Liver (tissue), 10 donors: ENCODE measurements at places on chromosomes 5 and 9. TPM values are rescaled to one million over a fixed set of nuclear protein-coding genes. Genes with fewer than 3 reads are reported as not detected.
A peak's percentile ranks its signal among the peaks of the same experiment; 100 is the strongest.

Gene COL5A1
- total RNA-seq: 12.3 TPM

Gene FOXD4L6
- not detected for total RNA-seq

Gene ADCY2
- not detected for total RNA-seq

Gene PCDHGB6
- total RNA-seq: 2.8 TPM

Gene KIF4B
- total RNA-seq: 0.05 TPM

GRCh38 chr5:158751961-158752655 is 347.6 kb downstream of the EBF1 start:
- DNase-seq: no peak

- DNase-seq: no peak
Measured at GRCh38 chr5:168159425-168159824, 132.0 kb upstream of the WWC1 start.

DNA sequence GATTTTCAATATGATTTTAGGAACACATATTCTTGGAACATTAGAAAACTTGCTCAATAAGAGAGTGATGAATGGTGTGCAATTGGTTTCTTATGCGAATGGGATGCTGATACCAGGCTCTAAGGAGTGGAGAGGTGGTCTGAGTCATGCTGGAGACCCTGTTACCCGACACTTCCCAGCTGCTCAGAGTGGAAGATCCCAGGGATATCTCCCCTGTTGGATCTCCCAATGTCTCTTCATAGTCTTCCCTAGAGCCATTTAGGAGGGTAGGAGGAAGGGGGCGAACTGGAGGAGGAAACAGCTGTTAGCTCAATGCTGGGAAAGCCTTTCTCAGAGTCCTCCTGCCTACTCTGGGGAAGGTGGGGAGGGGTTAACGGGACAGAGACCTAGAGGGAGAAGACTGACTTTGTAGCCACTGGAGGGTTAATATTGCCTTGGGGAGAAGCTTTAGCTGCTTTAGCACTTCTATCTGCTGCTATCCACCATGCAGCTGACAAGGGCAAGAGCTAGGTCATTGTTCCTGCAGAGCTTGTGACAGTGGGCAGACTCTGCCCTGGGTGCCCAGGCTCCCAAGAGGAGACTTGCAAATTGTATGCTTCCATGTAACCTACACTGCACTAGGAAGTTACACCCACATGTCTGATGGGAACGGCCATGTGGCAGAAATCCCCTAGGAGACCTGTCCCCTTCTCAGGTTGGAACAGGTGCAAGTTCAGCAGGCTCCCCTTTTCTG is 301.0 kb downstream of the GADD45G start:
- no peak for DNase-seq

- peak; percentile 21 for DNase-seq
Measured at GRCh38 chr5:6551287-6551954, 81.4 kb downstream of the NSUN2 start.

DNA sequence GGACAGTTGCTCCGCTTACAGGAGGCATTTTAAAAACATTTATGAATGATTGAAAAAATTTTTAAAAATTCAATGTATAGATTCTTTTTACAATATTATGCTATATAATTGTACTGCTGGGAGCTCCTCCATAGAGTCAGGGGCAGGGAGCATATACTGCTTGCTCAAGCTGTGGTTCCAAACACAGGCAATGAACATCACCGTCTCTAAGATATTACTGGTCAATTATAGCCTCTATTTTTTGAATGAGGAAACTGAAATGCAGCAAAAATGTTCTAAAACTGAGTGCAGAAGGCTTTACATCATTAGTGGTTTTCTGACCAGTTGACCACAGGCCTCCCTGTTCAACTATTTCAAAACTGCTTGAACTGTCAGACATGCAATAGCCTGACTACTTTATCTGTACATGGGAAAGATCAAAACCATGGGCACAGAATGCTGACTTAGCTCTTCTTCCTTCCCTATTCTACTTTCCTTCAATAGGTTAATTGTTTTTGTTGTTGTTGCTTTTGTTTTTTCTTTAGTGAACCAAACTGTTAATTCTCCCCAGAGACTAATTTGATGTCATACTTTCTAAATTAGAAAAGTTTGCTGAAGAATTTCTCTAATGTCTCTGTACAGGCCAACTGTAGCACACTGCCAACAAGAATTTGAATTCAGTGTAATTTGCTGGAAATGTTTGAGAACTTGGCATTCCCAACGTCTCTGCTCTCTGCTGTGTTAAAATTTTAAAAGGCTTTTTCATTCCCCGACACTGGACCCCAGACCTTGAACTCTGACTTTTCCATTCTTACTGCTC is 107.6 kb upstream of the MPDZ start:
- DNase-seq: no peak

DNA sequence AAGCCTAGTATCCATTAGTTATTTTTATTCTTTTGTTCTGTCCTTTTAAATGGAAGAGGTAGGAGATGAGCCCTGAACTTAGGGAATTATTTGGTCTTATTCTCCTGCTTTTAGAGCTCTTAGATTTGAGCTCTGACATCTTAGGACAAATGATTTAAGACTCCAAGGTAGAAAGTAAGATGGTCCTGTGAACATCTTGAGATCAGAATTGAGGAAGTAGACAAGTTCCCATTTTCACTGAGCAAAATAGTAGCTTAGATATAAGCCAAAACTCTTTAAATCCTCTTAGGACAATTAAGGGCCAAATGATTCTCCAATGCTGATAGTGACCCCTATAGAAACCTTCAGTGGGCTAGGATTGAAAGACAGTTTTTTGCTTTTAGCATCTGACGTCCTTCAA is 53.0 kb upstream of the RUSC2 start:
- no peak for DNase-seq
